ENCODE measurements at places on chromosomes 1 and 21.

DNA sequence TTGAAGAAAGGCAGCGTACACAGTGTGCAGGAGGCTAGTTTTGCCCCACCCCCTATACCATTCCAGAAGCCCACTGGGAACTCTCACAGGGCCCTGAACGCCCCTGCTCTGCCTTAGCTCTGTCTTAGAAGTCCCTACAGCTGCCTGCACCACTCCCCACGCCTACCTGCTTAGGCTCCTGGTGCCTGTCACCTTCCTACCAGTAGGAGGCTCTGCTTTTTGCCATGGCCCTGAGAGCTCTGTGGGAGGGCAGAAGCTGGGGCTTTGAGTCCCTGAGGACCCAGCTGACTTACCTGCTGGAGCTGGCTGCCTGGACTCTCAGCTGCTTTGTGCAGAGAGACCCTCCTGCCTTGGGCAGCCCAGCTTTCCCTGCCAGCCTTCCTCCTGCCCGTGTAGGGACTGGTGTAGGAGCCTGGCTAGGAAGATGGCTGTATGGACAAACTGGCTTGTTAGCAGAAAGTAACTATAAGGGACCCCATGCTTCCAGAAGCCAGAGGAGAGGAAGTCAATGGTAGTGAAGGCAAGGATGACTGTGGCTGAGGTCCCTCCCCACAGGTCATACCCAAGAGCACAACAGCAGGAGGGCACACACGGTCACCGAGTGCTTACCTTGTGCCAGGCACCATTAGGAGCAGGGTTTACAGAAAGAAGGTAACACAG is 9.8 kb upstream of the CELSR2 start:
- no peaks in the 10 kb centered on the region for H3K27me3 ChIP-seq
- H3K4me1 ChIP-seq, result no peaks in the 10 kb centered on the region
- H3K36me3 ChIP-seq, result peaks cover 18% of the 10 kb centered on the region
- H3K27ac ChIP-seq, result no peak overlapping the region
- no peak overlapping the region for H3K4me3 ChIP-seq
- DNase-seq, result no peak

- H3K4me3 ChIP-seq, result no peak overlapping the region
- H3K36me3 ChIP-seq, result no peaks in the 10 kb centered on the region
- H3K4me1 ChIP-seq, result no peaks in the 10 kb centered on the region
Observed at GRCh38 chr1:117590273-117590925, 15.4 kb upstream of the TENT5C start.

DNA sequence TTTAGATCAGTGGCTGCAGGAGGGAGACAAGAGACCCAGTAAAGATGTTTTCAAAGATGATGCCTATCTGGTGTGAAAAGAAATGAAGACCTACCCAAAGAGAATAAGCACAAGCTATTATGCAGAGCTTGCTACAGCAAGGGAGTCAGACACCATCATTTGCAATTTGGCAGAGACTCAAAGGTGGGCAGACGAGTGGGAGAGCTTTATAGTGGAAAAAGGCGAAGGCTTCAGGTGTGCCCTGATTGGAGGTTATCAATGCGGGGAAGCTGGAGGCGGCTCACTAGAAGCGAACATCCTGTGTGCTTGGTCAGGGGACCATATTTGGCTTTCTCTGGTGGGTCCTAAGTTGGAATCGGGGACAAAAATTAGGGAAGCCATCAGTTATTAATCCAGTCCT is 183.8 kb downstream of the DISC1 start:
- DNase-seq, result no peak
- no peaks in the 10 kb centered on the region for H3K4me1 ChIP-seq
- H3K27me3 ChIP-seq, result no peaks in the 10 kb centered on the region
- H3K27ac ChIP-seq, result no peak overlapping the region
- no peaks in the 10 kb centered on the region for H3K36me3 ChIP-seq
- H3K4me3 ChIP-seq, result no peak overlapping the region

- DNase-seq, result no peak
- no peaks in the 10 kb centered on the region for H3K36me3 ChIP-seq
- no peaks in the 10 kb centered on the region for H3K27me3 ChIP-seq
- H3K4me3 ChIP-seq, result no peak overlapping the region
- H3K4me1 ChIP-seq, result peaks cover 20% of the 10 kb centered on the region
Observed at GRCh38 chr1:155177192-155177917, 3.7 kb downstream of the TRIM46 start.

GRCh38 chr1:36590771-36591170 is 108.1 kb upstream of the CSF3R start:
- H3K27ac ChIP-seq, result no peak overlapping the region
- H3K4me1 ChIP-seq, result no peaks in the 10 kb centered on the region

GRCh38 chr1:236039740-236040685 is 24.9 kb downstream of the NID1 start:
- no peak for DNase-seq
- H3K4me3 ChIP-seq, result no peak overlapping the region
- peaks cover 1% of the 10 kb centered on the region for H3K36me3 ChIP-seq
- H3K27ac ChIP-seq, result no peak overlapping the region
- no peaks in the 10 kb centered on the region for H3K27me3 ChIP-seq
- H3K4me1 ChIP-seq, result no peaks in the 10 kb centered on the region

DNA sequence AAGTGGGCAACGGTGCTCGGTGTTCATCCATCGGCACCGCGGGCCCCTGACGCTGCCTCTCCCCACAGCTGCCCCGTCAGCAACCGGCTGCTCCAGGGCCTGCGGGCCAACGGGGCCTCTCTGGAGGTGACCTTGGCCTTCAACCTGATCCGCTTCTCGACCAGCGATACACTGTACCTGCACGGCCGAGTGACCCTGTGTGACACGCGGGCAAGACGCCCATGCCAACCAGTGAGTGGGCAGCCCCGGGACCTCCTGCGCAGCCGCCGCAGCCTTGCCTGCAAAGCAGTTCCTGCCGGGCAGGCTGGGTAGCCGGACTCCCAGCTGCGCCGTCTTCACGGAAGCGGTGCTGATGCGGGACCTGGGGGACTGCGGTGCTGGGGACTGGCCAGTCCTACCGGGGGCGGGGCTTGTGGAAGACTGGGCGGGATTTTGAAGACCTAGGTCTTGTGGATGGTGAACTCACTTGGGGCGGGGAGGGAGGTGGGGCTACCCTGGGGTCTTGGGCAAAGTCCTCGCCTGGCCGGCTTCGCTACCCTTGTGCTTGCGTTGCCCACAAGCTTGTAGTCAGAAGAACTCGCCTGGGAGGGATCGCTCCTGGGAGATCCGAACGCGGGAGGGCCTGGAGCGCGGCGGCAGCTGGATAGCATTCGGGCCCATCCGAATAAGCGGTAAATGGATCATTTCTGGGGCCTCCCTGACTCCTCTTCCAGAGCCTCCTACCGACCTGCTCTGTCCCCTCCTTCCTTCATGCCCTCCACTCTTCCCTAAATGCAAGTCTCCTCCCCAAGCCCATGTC is 8.8 kb upstream of the CEP85 start:
- H3K4me1 ChIP-seq, result no peaks in the 10 kb centered on the region
- no peak overlapping the region for H3K27ac ChIP-seq
- H3K36me3 ChIP-seq, result no peaks in the 10 kb centered on the region
- no peak for DNase-seq

DNA sequence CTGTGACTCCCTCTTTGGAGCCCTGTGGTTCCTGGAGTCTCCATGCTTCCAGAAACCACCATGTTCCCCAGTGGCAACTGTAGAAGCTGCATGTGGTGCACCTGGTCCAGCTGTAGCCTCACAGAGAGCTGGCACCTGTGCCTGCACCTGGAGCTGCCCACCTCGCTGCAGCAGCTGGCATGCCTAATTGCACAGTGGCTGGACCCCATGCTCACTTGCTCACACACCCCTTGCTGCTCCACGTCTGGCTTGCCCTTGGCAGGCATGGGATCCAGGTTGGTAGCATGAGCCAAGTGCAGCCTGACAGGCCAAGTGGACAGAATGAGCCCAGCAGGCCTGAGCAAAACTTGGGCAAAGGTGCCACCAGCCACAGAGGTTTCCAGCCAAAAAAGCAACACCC is 680.1 kb downstream of the MATN1 start:
- no peak for DNase-seq
- no peak overlapping the region for H3K27ac ChIP-seq
- no peak overlapping the region for H3K4me3 ChIP-seq
- no peaks in the 10 kb centered on the region for H3K36me3 ChIP-seq
- H3K4me1 ChIP-seq, result no peaks in the 10 kb centered on the region

- H3K27me3 ChIP-seq, result no peaks in the 10 kb centered on the region
- no peaks in the 10 kb centered on the region for H3K36me3 ChIP-seq
- no peak for DNase-seq
Observed at GRCh38 chr1:24369801-24370200, 43.8 kb downstream of the STPG1 start.

GRCh38 chr1:206577626-206578025 is 34.6 kb downstream of the EIF2D start:
- no peaks in the 10 kb centered on the region for H3K27me3 ChIP-seq
- H3K4me3 ChIP-seq, result no peak overlapping the region
- H3K4me1 ChIP-seq, result peaks cover 75% of the 10 kb centered on the region
- peaks cover 21% of the 10 kb centered on the region for H3K36me3 ChIP-seq

DNA sequence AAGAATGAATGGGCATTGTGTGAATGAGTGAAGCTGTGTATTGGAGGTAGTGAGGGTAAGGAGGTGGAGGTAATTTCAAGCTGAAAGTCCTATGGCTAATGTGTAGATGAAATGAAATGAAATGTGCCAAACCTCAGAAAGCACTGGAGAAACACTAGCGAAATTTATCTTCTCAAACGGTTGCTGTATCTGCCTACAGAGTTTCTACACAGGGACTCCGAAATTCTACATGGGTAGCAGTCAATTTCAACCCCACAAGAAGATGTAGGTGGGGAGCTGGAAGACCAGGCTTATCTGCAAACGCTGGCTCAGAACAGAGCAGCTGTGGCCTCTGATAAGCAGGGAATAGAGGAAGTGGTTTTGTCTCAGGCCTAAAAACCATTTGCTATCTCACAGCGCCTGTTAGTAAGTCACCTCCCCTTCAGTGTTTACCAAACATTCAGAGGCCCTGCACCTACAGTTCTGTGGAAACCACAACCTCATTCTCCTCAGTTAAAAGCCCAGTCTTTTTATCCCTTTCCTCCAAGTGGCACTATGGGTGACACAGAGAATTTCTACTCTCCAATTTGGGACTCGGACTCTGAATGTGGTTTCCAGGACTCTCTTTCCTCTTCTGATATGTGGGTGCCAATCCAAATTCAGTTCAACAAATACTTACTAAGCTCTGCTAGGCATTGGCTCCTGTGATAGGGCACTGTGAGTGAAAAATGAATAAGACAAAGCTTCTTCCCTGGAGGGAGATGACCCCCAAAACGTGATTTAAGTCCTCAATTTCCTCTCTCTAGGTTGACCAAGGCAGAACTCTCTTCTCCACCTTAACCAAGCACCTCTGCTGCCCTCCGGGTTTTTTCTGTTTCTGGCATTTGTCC is 17.2 kb upstream of the SLAMF6 start:
- no peaks in the 10 kb centered on the region for H3K27me3 ChIP-seq
- peak overlapping the region; percentile 38 for H3K4me3 ChIP-seq
- peaks cover 23% of the 10 kb centered on the region for H3K4me1 ChIP-seq
- peak overlapping the region; percentile 92 for H3K27ac ChIP-seq

- no peaks in the 10 kb centered on the region for H3K36me3 ChIP-seq
- no peak overlapping the region for H3K4me3 ChIP-seq
- no peak overlapping the region for H3K27ac ChIP-seq
- H3K4me1 ChIP-seq, result no peaks in the 10 kb centered on the region
- DNase-seq, result no peak
Observed at GRCh38 chr1:95889400-95889799, 655.4 kb downstream of the RWDD3 start.

DNA sequence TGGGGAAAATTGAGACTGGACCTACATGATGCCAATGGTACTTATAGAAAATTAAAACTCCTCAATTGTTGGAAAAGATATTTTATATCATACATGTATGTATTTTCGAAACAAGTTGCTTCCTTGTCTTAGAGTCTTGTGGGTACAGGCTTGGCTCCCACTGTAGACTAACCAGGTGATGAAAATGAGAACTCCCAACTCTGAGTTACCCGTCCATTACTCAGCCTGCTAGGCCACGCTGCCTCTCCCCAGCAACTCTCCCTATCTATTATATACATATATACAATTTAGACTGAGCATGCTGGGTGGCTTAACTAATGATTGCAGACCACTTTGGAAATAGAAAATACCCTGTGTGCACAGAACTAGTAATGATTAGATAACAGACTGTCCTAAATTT is 628.7 kb downstream of the LMO4 start:
- no peaks in the 10 kb centered on the region for H3K4me1 ChIP-seq
- H3K27me3 ChIP-seq, result no peaks in the 10 kb centered on the region
- H3K27ac ChIP-seq, result no peak overlapping the region
- no peak overlapping the region for H3K4me3 ChIP-seq
- DNase-seq, result no peak

- no peaks in the 10 kb centered on the region for H3K36me3 ChIP-seq
- no peak for DNase-seq
- H3K27me3 ChIP-seq, result no peaks in the 10 kb centered on the region
- H3K4me3 ChIP-seq, result no peak overlapping the region
- H3K27ac ChIP-seq, result no peak overlapping the region
Observed at GRCh38 chr1:200491103-200491502, 81.3 kb upstream of the ZNF281 start.

- no peaks in the 10 kb centered on the region for H3K27me3 ChIP-seq
- H3K27ac ChIP-seq, result no peak overlapping the region
- H3K4me1 ChIP-seq, result no peaks in the 10 kb centered on the region
- H3K36me3 ChIP-seq, result peaks cover under 1% of the 10 kb centered on the region
- H3K4me3 ChIP-seq, result no peak overlapping the region
Observed at GRCh38 chr1:244664353-244664752, 11.4 kb downstream of the DESI2 start.

GRCh38 chr1:197017558-197018146 is 40.3 kb downstream of the CFHR5 start:
- no peak overlapping the region for H3K27ac ChIP-seq
- no peak for DNase-seq
- H3K4me3 ChIP-seq, result no peak overlapping the region
- no peaks in the 10 kb centered on the region for H3K4me1 ChIP-seq
- H3K36me3 ChIP-seq, result no peaks in the 10 kb centered on the region

GRCh38 chr1:179177182-179177581 is 52.3 kb downstream of the ABL2 start:
- no peak for DNase-seq
- no peaks in the 10 kb centered on the region for H3K27me3 ChIP-seq
- H3K4me3 ChIP-seq, result no peak overlapping the region

DNA sequence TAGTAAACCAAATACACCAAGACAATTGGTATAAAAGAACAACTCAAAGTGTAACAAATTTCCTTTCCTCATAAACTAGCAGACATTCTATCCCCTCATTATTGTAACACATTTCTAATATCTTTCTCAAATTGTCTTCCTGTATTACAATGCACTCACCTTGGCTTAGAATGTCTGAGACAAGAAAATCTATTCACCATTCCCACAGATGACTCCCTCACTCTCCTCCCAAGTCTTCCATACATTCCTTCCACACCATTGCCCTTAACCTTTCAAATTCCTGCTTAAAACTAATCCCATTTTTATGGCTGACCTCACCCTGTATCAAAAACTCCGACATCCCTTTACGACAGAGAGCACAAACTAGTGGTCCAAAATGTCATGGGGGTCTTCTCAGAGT is 56.0 kb downstream of the LTN1 start:
- H3K36me3 ChIP-seq, result no peaks in the 10 kb centered on the region
- no peaks in the 10 kb centered on the region for H3K27me3 ChIP-seq
- no peak overlapping the region for H3K4me3 ChIP-seq

Data from GM12878 (cell line).